ENCODE measurements at places on chromosomes 16 and 17. TPM values are rescaled to one million over a fixed set of nuclear protein-coding genes. Genes with fewer than 3 reads are reported as not detected.

Gene FBXW10
- total RNA-seq, result 0.78 TPM

Gene TMEM220
- total RNA-seq, result 13.1 TPM

Gene CHST5
- total RNA-seq, result not detected

Gene TBC1D3
- not detected for total RNA-seq

Gene WDR81
- 31.0 TPM for total RNA-seq

Gene VPS4A
- 33.5 TPM for total RNA-seq

Gene CARD14
- total RNA-seq, result not detected

Gene SULT1A4
- total RNA-seq, result 2.0 TPM

Gene CCDC78
- not detected for total RNA-seq

Gene GUCY2D
- not detected for total RNA-seq

Gene TBC1D3C
- not detected for total RNA-seq

Gene KRTAP4-9
- total RNA-seq, result not detected

Gene FLII
- total RNA-seq, result 231 TPM

Gene RSKR
- 13.1 TPM for total RNA-seq

Gene GPRC5B
- 19.9 TPM for total RNA-seq

DNA sequence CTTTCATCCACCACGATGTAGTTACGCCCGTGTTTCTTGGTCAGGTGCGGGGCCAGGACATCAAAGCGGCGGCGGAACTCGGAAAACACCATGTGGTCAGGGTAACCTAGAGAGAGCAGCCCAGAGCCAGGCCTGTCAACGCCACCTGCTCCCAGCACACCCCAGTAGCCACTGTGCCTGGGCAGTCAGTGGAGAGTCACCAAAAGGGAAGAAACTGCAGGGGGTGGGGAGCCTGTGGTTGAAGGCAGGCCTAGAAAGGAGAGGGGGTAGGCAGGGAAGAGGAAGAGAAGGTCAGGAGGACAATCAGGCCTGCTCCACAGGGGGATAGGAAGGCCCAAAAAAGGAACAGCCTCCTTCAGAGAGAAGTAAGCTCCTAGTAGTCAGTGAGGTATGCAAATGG lies 64.1 kb downstream of the PIPOX start:
- no peak for DNase-seq

- peak; percentile 89 for DNase-seq
These were observed 20.3 kb upstream of the NFATC3 start for GRCh38 chr16:68064791-68065365.

DNA sequence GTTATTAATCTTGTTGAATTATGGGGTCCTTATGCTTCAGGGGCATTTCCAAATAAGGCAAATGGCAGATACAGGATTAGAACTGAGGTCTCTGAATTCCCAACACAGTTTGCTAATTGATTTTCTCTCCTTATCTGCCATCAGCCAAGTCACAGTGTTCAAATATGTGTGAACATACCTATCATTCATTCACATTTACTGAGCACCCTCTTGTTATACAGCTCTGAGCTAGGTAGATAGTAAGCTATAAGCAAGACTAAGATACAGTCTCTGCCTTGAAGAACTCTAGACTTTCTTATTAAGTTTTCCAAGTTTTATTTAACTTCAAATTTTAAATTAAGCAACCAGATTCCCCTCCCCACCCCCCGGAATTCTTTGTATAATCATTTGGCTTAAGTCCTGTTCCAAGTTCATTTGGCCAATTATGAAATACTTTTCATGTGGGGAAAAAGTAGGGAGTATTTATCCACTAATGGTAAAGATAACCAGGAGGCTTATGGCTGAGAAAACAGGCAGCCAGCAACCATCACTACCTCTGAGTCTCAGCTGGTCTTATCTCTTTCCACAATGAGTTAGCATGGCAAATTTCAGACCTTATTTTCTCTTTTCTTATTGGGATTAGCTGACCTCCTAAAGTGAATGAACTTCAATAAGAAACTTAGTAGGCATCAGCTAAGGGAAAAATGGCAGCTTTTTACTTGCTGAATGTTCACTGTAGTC lies 31.4 kb upstream of the CORO6 start:
- DNase-seq, result no peak

DNA sequence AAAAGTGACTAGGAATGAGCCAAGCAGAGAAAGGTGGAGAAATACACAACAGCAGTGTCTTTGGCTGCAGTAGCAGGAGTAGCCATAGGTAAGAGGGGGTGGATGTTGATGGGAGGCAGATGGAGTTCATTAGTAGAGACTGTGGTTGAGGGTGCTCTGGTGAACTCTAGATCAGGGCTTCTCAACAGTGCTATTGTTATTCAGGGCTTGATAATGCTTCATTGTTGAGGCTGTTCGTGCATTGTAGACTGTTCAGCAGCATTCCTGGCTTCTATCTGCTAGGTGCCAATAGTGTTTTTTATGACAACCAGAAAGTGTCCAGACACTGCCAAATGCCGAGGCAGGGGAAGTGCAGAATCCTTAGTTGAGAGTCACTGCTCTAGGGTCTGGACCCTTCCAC lies 3.6 kb downstream of the ALKBH5 start:
- DNase-seq, result no peak

GRCh38 chr17:79702550-79703236 lies 28.1 kb upstream of the ENPP7 start:
- DNase-seq, result no peak

GRCh38 chr17:32490101-32490482 lies 3.3 kb downstream of the CDK5R1 start:
- DNase-seq, result no peak

GRCh38 chr16:1126586-1126985 lies 26.3 kb upstream of the CACNA1H start:
- no peak for DNase-seq

GRCh38 chr17:34765291-34765690 lies 185.9 kb downstream of the TMEM132E start:
- DNase-seq, result no peak

DNA sequence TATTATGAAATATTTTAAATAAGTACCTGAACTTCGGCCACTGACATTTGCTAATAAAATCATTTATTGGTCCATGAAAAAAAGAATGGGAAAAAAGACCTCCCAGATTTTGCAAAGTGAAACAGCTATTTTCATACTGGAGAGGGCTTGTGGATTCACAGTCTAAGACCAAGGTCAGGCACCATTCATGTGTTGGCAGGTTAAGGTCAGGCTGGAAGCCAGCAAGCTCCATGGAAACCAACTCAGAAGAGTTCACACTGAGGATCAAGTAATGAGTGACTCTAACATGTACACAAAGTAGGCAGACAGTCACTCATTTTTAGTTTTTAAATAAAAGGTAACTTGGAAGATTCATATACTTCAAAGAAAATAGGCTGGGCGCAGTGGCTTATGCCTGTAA lies 3.4 kb downstream of the DNAJA2 start:
- DNase-seq, result peak; percentile 82

GRCh38 chr17:8468127-8468526 lies 32.4 kb downstream of the NDEL1 start:
- DNase-seq, result no peak

DNA sequence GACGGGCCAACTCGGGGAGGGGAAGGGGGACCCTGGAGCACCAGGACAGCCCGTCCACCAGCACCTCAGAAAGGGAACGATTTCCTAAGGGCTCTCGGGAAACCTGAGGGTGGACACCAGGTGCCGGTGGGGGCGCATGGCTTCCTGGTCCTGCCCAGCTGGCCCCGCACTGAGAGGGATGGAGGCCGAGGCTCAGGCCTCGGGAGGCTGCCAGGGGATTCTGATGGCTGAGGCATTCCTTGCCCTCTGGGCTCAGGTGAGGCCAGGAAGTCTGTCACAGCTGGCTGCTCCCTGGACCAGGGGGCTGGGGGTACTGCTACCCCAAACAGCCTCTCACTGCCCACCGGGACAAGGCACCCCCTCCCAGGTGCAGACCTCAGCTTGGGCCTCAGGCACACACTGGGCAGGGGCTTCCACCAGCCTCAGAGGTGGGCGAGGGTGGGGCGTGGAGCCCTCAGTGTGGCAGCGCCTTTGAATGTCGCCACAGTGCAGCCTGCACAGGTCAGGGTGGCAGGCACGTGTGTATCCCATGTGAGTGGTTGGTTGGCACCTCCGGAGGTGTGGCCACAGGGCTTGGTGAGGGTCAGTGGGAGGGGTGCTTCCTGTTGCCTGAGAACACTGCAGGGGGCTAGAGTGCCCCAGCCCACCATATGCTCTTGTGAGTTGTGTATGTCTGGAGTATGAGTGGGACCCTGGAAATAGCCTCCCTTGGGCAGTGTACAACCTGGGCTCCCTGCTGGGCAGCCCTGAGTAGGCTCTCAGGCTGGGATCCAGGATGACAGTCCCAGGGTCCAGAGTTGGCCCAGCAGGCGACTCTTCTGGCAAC lies 3.9 kb upstream of the FSCN2 start:
- peak; percentile 59 for DNase-seq

DNA sequence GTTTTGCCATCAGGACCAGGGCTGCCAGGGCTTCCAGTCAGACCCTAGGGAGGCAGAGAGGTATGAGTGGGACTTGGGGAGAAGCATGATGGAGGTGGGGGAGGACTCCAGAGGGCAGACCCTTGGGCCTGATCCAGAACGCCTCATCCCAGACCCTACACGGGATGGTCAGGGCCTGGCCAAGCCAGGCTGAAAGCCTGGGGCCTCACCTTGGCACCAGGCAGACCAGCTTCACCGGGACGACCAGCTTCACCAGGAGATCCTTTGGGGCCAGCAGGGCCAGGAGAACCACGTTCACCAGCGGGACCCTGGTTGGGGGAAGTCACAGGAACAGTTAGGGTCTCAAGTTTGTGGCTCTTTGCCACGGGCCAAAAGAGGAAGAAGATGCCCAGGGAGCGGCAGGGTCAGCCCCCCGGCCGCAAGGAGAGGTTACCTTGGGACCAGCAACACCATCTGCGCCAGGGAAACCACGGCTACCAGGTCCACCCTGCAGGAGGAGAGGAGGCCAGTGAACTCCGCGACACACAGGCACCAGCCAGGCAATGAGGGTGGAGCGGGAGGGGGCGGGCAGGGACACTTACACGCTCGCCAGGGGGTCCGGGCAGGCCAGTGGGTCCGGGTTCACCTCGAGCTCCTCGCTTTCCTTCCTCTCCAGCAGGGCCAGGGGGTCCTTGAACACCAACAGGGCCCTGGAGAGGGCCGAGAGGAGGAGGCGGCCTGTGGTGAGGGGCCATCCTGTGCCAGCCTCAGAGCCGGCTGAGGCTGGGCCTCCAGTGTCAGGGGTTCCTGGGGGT lies 7.1 kb downstream of the COL1A1 start:
- DNase-seq, result no peak

DNA sequence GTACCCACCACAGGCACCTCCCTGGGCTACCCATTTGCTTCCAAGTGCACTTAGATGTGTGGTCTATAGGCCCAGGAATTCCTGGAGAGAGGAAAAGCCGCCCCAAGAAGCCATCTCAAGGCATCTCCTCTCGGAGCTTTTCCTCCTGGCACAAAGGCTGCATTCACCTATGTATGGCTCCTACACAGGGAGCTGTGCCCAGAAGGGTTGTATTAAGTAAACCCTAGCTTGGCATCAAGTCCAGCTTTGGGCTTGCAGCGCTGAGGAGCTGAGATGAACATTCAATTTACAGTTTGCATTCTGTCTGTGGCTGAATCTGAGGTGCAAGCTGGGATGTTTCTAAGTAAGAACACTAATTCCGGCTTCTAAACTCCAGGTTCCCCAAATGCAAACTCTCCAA lies 81.3 kb downstream of the CDYL2 start:
- DNase-seq, result no peak

GRCh38 chr17:68306819-68307218 lies 15.5 kb downstream of the ARSG start:
- no peak for DNase-seq

DNA sequence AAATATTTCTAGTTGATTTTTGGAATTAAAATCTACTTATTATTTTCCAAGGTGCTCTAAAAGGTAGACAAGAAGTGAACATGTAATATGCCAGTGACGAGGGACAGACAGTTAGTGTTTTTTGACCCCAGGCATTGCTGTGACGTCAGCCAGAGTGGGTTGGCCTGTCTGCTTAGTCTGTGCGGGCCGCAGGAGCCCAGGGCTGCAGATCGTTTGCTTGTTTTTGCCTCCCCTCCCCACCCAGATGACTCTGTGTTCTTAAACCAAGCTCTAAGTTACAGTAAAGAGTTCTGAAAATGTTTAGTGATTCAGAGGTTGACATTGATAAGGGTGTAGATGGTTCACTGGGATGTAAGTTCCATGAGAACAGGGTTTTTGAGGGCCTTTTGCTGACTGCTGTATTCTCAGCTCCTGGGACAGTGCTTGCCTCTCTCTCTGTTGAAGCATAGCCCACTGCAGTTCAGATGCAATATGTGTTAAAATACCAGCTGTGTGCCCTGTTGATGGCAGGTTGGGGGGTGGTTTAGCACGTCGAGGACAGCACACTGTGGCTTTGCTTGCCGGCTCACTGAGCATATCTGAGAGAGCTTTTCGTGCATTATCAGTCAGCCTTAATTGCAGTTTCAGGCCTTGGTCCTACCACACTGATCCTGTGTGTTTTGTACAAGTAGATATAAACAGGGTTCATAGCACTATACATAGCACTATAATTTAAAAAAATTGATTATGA lies 64.8 kb downstream of the SEC14L1 start:
- no peak for DNase-seq

- DNase-seq, result no peak
These were observed 17.8 kb upstream of the GINS2 start for GRCh38 chr16:85706449-85707034.

- DNase-seq, result no peak
These were observed 30.4 kb downstream of the BPTF start for GRCh38 chr17:67855504-67856324.

- peak; percentile 53 for DNase-seq
These were observed 225.9 kb downstream of the SEC14L1 start for GRCh38 chr17:77366558-77367245.

DNA sequence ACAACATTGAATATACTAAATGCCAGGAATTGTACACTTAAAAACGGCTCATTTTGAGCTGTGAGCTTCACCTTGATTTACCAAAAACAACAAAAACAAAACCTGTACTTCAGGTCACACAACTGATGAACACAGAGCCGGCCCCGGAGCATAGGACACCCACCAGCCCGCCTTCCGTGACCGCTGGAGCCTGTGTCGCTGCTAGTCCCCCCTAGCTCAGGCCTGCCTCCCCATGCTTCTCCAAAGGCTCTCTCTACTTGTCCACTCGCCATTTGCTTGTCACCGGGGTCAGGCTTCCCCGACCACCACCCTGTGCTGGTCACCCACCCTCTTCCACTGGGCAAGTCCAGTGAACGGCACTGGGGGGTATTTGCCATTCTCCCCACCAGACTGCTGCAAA lies 113.8 kb upstream of the TNRC6C start:
- no peak for DNase-seq

- no peak for DNase-seq
These were observed 20.4 kb downstream of the KDM8 start for GRCh38 chr16:27223701-27224100.

DNA sequence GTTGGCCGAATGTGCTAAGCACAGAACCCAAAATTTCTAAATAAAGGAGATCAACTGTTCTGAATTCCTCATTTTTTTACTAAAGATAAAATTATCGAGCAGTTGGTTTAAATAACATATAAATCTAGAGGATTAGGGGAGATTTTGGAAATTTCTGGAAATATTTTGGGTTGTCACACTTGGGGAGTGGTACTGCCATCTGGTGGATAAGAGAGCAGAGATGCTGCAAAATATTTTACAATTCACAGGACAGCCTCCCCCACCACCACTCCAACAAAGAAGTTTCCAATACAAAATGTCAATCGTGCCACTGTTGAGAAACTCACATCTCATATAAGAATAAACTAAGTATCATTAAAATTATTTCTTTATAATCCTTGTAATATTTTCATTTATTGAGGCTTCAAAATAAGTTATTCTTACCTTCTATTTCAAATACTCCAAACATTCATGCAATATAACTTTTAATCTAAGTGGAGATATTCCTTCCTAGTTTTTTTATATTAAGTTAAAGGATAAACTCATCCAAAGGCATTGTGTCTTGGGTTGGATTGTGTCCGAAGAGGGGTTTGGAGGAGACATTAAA lies 17.0 kb upstream of the ABCA8 start:
- no peak for DNase-seq

GRCh38 chr17:36939802-36940312 lies 2.6 kb downstream of the LHX1 start:
- no peak for DNase-seq
